ENCODE measurements at places on chromosomes 1 and 21.

- no peaks in the 10 kb centered on the region for H3K36me3 ChIP-seq
- peaks cover 36% of the 10 kb centered on the region for H3K27me3 ChIP-seq
- H3K4me1 ChIP-seq = no peaks in the 10 kb centered on the region
- no peak for DNase-seq
- H3K4me3 ChIP-seq = no peak overlapping the region
- no peak overlapping the region for H3K27ac ChIP-seq
Measured at GRCh38 chr1:181767001-181767708, 283.8 kb downstream of the CACNA1E start.

GRCh38 chr1:206905295-206906164, 8.3 kb downstream of the IL24 start:
- peaks cover 60% of the 10 kb centered on the region for H3K27me3 ChIP-seq
- no peak overlapping the region for H3K4me3 ChIP-seq
- H3K27ac ChIP-seq = no peak overlapping the region
- no peaks in the 10 kb centered on the region for H3K36me3 ChIP-seq
- H3K4me1 ChIP-seq = peaks cover 13% of the 10 kb centered on the region
- DNase-seq = no peak

GRCh38 chr1:25209516-25209915, 22.8 kb downstream of the SYF2 start:
- no peak overlapping the region for H3K27ac ChIP-seq
- H3K4me1 ChIP-seq = peaks cover 7% of the 10 kb centered on the region
- H3K36me3 ChIP-seq = no peaks in the 10 kb centered on the region
- DNase-seq = no peak

GRCh38 chr1:112711670-112712069, 3.5 kb downstream of the PPM1J start:
- H3K27ac ChIP-seq = no peak overlapping the region
- no peak for DNase-seq
- H3K4me1 ChIP-seq = peaks cover 51% of the 10 kb centered on the region
- H3K36me3 ChIP-seq = no peaks in the 10 kb centered on the region
- H3K4me3 ChIP-seq = no peak overlapping the region
- H3K27me3 ChIP-seq = peaks cover 56% of the 10 kb centered on the region

DNA sequence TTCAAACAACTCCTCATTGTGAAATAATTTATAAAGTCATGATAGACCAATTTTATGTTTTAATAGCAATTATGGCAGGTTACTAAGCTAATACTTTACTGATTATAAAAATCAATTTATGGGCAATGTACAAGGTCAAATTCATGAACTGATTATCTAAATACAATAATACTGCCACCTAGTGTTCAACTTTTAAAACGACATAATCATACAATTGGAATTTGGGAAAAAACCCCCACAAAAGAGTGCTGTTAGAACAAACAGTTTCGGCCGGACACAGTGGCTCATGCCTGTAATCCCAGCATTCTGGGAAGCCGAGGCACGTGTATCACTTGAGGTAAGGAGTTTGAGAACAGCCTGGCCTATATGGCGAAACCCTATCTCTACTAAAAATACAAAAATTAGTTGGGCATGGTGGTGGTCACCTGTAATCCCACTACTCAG, 14.0 kb downstream of the GTF2B start:
- H3K4me3 ChIP-seq = no peak overlapping the region
- H3K36me3 ChIP-seq = peaks cover 6% of the 10 kb centered on the region
- peaks cover 4% of the 10 kb centered on the region for H3K4me1 ChIP-seq
- H3K27ac ChIP-seq = peak overlapping the region; percentile 39

GRCh38 chr1:2979191-2980072, 41.8 kb upstream of the ACTRT2 start:
- DNase-seq = no peak
- peaks cover 7% of the 10 kb centered on the region for H3K27me3 ChIP-seq
- H3K4me1 ChIP-seq = peaks cover 5% of the 10 kb centered on the region
- H3K4me3 ChIP-seq = no peak overlapping the region
- H3K36me3 ChIP-seq = no peaks in the 10 kb centered on the region

DNA sequence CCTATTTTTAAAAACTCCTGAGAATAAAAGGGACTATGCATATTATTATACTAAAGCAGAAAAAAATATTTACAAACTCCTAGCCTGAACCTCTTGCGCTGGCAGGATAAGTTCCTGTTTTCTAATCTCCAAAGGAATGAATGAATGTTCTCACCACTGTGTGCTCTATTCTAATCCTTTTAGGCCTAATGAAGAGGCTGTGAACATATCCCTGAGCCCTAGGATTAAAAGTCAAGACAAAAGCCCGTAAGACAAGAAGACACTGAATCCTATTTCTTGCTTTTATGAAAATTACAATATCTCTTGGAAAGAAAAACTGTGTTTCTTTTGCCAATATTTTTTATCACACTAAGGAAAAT, 317.5 kb downstream of the HHAT start:
- no peak for DNase-seq
- no peak overlapping the region for H3K4me3 ChIP-seq
- H3K36me3 ChIP-seq = no peaks in the 10 kb centered on the region
- no peak overlapping the region for H3K27ac ChIP-seq
- H3K4me1 ChIP-seq = peaks cover 12% of the 10 kb centered on the region

- peaks cover 22% of the 10 kb centered on the region for H3K36me3 ChIP-seq
- H3K4me1 ChIP-seq = no peaks in the 10 kb centered on the region
- no peak overlapping the region for H3K4me3 ChIP-seq
- H3K27ac ChIP-seq = no peak overlapping the region
Measured at GRCh38 chr1:55064071-55064581, 24.8 kb downstream of the PCSK9 start.

DNA sequence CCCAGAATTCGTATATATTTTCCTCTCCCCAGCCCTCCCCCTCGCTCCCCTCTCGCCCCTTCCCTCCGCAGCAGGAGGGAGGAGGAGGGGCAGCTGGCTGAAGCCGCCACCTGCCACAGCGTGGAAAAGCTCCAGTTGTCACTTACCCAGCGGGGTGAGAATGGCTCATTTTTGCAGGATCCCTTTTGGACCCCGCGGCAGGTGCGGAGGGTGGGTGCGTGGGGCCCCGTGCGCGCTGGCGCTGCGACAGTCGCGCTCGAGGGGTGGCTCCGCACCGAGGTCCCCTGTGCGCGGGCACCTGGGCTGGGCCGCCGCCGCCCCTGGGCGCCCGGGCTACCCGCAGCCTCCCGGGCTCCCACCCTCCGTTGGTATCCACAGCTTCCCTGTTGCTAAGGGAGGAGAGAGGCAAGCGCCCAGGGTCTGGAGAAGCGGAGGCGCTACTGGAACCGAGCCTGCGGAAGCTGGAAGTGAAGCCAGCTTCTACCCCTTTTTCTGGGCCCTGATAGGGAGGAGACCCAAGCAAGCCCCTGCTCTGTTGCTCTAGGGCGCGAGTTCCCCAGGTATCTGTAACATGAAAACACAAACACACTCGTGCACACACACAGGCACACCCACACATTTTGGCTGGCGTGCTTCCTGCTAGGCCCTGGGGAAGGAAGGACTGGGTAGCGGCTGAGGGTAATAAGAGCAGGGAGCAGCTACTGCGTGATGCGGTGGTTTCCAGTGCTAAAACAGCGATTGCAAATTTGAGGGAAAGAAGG, at the start of gene ERICH3:
Gene ERICH3, minus strand, starts transcription at position 442 of the 761 bp plus-strand sequence. Its CDS starts 273 bp downstream, at position 169.
- no peaks in the 10 kb centered on the region for H3K27me3 ChIP-seq
- H3K36me3 ChIP-seq = peaks cover 11% of the 10 kb centered on the region
- peak; percentile 47 for DNase-seq

DNA sequence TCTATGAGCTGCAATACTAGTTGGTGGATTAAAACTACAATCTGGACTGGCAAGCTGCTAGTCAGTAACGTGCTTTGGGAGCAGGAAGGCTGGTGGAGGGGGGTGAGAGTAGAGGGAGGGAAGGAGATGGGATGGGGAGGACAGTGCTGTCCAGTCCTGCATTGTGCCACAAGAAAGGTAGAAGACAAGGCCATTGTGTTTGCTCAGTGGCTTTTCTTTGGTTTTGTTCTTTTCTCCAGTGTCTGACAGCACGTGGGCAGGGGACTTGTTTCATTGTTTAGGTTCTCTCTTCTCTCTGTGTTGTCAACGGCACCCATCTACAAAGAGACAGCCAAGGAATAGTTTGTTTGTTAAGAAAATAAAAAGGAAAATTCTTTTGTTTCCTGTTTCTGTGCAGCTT, 362.8 kb upstream of the PLXNA2 start:
- no peak overlapping the region for H3K4me3 ChIP-seq
- H3K27me3 ChIP-seq = peaks cover 8% of the 10 kb centered on the region
- H3K4me1 ChIP-seq = peaks cover 7% of the 10 kb centered on the region
- DNase-seq = no peak

- H3K27me3 ChIP-seq = peaks cover 4% of the 10 kb centered on the region
- H3K4me3 ChIP-seq = no peak overlapping the region
- no peaks in the 10 kb centered on the region for H3K36me3 ChIP-seq
Measured at GRCh38 chr1:172292840-172293239, 127.6 kb upstream of the C1orf105 start.

DNA sequence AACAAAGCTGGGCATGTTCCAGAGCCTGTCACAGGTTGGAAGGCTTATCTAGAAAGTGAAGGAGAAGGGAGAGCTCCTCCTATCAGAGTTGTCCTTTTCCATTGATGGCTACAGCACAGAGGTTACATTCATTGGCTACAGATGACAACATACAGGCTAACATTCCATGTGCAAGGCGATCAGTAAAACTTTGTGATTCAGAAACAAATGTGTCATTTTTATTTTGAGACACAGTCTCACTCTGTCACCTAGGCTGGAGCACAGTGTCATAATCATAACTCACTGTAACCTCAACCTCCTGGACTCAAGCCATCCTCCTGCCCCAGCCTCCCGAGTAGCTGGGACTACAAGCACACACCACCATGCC, 32.6 kb downstream of the TRIM67 start:
- no peak overlapping the region for H3K4me3 ChIP-seq
- no peak overlapping the region for H3K27ac ChIP-seq
- peaks cover 8% of the 10 kb centered on the region for H3K4me1 ChIP-seq
- no peak for DNase-seq
- no peaks in the 10 kb centered on the region for H3K36me3 ChIP-seq
- peaks cover 64% of the 10 kb centered on the region for H3K27me3 ChIP-seq

GRCh38 chr21:37061926-37062592, 10.8 kb downstream of the PIGP start:
- peak overlapping the region; percentile 80 for H3K27ac ChIP-seq
- H3K4me3 ChIP-seq = no peak overlapping the region
- peaks cover 26% of the 10 kb centered on the region for H3K36me3 ChIP-seq
- no peaks in the 10 kb centered on the region for H3K27me3 ChIP-seq
- peaks cover 62% of the 10 kb centered on the region for H3K4me1 ChIP-seq

- H3K4me1 ChIP-seq = peaks cover 79% of the 10 kb centered on the region
- no peaks in the 10 kb centered on the region for H3K36me3 ChIP-seq
- peak overlapping the region; percentile 44 for H3K4me3 ChIP-seq
- H3K27ac ChIP-seq = peak overlapping the region; percentile 53
- DNase-seq = no peak
Measured at GRCh38 chr1:3226701-3227350, 157.8 kb downstream of the PRDM16 start.

- no peaks in the 10 kb centered on the region for H3K36me3 ChIP-seq
- H3K27ac ChIP-seq = no peak overlapping the region
- no peak for DNase-seq
- peaks cover 2% of the 10 kb centered on the region for H3K27me3 ChIP-seq
- H3K4me3 ChIP-seq = no peak overlapping the region
- peaks cover 44% of the 10 kb centered on the region for H3K4me1 ChIP-seq
Measured at GRCh38 chr1:117029685-117030084, 28.1 kb downstream of the CD101 start.

- no peak overlapping the region for H3K27ac ChIP-seq
- DNase-seq = no peak
- peaks cover 14% of the 10 kb centered on the region for H3K4me1 ChIP-seq
Measured at GRCh38 chr1:178495158-178495557, 1.6 kb downstream of the CLEC20A start.

DNA sequence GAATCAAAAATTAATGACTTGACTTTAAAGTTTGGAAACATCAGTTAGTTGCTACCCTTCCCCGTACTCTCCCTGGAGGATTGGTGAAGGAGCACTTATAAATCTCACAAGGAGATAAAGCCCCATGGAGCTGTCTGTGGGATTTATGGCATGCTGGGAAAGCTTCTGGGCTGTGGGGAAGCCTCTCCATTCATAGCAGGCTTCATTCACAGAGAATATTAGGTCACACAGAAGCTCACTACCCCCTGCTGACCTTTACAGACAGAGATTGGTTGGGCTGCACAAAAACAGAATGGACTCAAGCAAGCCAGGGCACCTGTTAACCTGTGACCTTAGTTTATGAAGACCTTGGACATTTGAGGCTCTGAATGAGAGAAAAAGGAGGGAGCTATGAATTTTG, 32.1 kb downstream of the RGL1 start:
- peaks cover 21% of the 10 kb centered on the region for H3K4me1 ChIP-seq
- H3K36me3 ChIP-seq = peaks cover 7% of the 10 kb centered on the region
- no peaks in the 10 kb centered on the region for H3K27me3 ChIP-seq
- DNase-seq = peak; percentile 22
- H3K4me3 ChIP-seq = no peak overlapping the region
- no peak overlapping the region for H3K27ac ChIP-seq

GRCh38 chr1:23444596-23445390, 20.2 kb upstream of the TCEA3 start:
- H3K27ac ChIP-seq = no peak overlapping the region
- no peak for DNase-seq
- H3K4me3 ChIP-seq = no peak overlapping the region
- peaks cover 29% of the 10 kb centered on the region for H3K36me3 ChIP-seq
- H3K4me1 ChIP-seq = peaks cover 2% of the 10 kb centered on the region
- no peaks in the 10 kb centered on the region for H3K27me3 ChIP-seq

GRCh38 chr1:151860504-151861187, 7.1 kb upstream of the THEM5 start:
- H3K4me3 ChIP-seq = no peak overlapping the region
- no peaks in the 10 kb centered on the region for H3K36me3 ChIP-seq
- no peaks in the 10 kb centered on the region for H3K4me1 ChIP-seq
- H3K27ac ChIP-seq = no peak overlapping the region
- DNase-seq = no peak

- H3K27me3 ChIP-seq = no peaks in the 10 kb centered on the region
- no peak for DNase-seq
- H3K4me1 ChIP-seq = peaks cover 36% of the 10 kb centered on the region
- H3K36me3 ChIP-seq = peaks cover 4% of the 10 kb centered on the region
- no peak overlapping the region for H3K27ac ChIP-seq
Measured at GRCh38 chr21:41219498-41220207, 51.7 kb downstream of the BACE2 start.

- no peaks in the 10 kb centered on the region for H3K36me3 ChIP-seq
- H3K27me3 ChIP-seq = no peaks in the 10 kb centered on the region
- H3K4me3 ChIP-seq = no peak overlapping the region
- no peaks in the 10 kb centered on the region for H3K4me1 ChIP-seq
Measured at GRCh38 chr1:101733340-101733739, 263.4 kb downstream of the OLFM3 start.

DNA sequence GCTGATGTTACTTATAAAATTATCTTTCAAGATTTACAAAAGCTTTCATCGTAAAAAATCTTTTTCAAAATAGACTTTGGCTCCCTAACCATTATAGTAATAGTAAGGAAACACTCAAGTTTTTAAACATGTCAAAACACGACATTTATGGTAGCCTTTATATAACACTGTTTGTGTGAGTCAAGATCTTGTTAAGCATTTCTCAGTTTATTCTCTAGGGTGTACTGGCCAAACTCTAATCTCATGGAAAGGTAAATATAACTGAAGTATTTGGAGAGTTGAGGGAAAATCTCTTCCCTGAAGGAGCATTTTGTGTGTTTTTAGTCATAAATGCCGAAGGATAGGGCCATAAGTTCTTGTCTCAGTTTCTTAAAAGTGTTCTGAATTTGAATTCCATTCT, 790.9 kb upstream of the NCAM2 start:
- H3K36me3 ChIP-seq = no peaks in the 10 kb centered on the region
- peaks cover 8% of the 10 kb centered on the region for H3K4me1 ChIP-seq
- DNase-seq = no peak
- no peak overlapping the region for H3K4me3 ChIP-seq

GRCh38 chr1:234397732-234398131, 24.5 kb downstream of the COA6 start:
- DNase-seq = no peak
- no peak overlapping the region for H3K4me3 ChIP-seq
- H3K4me1 ChIP-seq = no peaks in the 10 kb centered on the region
- H3K27ac ChIP-seq = no peak overlapping the region
